ENCODE measurements at places on chromosomes 7 and 10. TPM values are rescaled to one million over a fixed set of nuclear protein-coding genes. Genes with fewer than 3 reads are reported as not detected.

GRCh38 chr10:97882142-97883091 is 32.8 kb downstream of the GOLGA7B start:
- DNase-seq: peak; percentile 100

DNA sequence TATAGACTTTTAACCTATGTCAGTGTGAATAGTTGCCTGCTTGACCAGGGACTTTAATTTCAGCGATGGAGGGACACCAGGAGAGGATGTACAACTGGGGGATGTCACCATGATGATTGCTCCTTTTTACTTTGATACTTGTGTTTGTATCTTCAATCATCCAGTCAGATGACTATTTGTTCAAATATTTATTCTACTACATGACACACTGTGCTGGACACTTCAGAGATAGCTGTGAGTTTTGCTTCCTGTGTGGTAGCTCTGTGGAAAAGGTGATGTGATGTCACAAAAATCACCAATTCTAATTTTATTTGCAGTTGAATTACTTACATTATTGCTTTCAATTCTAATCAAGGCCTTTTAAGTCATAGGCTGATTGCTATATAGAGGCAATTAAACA is 62.7 kb upstream of the CREB5 start:
- DNase-seq: no peak

- DNase-seq: no peak
These were observed 48.9 kb upstream of the PAX2 start for GRCh38 chr10:100696477-100696901.

DNA sequence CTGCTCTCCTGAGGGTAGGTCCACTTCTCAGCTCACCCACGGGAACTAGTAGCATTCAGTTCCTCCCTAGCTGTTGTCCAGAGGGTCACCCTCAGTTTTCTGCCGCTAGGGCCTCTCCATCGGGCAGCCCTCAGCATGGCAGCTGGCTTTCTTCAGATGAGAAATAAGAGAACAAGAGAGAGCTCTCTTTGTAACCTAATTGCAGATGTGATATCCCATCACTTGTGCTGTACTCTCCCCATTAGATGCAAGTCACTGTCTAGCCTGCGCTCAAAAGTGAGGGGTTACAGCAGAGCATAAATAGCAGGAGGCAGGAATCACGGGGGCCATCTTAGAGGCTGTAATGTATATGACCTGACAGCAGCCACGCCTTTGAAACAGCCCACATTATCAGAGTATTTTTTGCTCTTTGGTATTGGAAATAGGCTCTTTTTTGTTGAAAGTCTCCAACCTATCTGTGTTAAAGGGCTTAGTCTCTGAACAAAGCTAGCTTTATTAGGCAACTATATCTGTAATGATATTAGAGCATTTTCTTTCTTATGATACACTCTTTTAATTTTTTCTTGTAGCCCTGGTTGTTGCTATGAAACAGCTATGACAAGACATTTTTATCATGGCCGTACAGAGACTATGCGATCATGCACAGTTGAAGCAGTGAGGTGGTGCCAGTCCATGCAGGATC is 45.7 kb downstream of the CROT start:
- DNase-seq: no peak

DNA sequence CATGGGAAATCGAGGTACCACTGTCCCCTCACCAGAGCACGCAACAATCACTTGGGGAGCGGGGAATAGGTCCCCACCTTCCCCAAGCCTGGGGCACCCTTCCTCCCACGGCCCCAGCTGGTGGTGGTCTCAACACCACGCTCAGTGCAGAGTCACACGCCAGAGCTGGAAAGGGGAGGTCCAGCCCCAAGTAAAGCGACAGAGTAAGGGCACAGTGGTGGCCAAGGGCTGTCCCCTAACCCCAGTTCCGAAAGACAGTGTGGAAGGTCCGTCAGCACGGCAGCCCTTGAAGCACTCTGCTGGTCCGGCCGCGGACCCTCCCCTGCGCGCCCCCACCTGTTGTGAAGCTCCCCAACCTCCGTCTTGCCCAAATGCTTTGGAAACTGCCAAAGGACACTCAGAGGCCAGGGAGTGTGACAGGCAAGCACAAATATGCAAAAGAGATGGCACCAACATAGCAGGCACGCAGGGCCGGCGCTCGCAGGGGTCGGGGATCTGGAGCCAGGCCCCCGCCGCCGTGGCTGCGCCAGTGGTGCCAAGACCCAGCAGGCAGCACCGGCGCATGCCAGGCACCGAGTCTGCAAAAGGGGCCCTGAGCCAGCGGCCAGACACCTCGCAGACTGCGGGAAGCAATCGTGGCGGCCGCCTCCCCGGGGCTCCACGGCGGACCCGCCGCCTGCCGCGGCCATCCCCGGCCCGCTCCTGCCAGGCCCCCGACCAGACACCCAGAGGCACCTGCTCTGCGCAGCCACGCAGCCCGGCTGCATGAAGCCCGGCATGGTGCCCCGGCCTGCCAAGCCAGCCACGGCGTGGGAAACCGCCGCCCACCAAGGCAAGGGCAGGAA is 51.6 kb upstream of the SRRM3 start:
- DNase-seq: no peak

ABCB4 gene
- total RNA-seq: 6.4 TPM

LIPK gene
- not detected for total RNA-seq

SCART1 gene
- 0.14 TPM for total RNA-seq

TMEM225B gene
- not detected for total RNA-seq
